ENCODE measurements at places on chromosomes 13 and 19.

DNA sequence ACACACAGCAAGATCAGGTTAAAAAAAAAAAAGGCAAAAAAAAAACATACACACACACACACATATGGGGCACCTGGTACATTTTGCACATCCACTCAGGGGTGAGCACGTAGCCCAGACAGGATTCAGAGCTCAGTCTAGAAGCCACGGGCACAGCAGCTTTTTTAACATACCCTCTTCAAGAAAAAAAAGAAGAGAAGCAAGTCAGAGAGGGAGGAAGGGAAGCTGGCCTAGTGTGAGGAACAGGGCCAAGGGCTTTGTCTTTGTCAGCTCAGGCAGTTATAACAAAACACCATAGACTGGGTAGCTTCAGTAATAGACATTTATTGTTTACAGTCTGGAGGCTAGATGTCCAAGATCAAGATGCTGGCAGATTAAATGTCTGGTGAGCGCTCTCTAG lies 2.3 kb upstream of the TPM4 start:
- DNase-seq: no peak

- no peak for DNase-seq
Observed at GRCh38 chr13:111411919-111412650, 91.6 kb downstream of the TEX29 start.

DNA sequence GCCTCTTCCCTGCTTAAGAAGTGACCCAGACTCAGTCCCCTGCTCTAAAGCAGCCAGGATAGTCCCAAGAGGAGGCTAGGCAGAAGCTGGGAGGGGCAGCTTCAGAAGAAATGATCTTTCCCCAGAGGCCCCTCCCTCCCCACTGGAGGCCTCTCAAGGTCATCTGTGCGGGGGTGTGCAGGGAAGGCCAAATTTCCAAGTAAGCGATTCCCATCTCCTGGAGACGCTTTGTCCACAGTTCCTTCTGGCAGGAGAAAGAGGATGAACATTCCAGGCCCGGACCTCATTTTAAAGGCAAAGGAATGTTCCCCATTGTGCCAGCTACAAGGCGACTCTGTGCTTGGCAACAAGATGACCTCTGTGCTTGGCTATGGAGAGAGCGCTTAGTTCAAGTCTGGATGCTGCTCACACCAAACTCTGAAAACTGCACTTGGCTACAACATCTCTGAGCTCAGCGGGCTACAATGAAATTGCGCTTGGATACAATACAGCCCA lies 23.5 kb downstream of the COL5A3 start:
- DNase-seq: peak; percentile 95

DNA sequence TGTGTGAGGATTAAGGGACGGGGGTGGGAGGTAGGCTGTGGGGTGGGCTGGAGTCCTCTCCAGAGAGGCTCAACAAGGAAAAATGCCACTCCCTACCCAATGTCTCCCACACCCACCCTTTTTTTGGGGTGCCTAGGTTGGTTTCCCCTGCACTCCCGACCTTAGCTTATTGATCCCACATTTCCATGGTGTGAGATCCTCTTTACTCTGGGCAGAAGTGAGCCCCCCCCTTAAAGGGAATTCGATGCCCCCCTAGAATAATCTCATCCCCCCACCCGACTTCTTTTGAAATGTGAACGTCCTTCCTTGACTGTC lies 5.5 kb downstream of the FOSB start:
- DNase-seq: no peak

- no peak for DNase-seq
Observed at GRCh38 chr13:49410477-49410876, 33.4 kb downstream of the CAB39L start.

GRCh38 chr13:90956031-90956430 lies 391.5 kb upstream of the MIR17HG start:
- no peak for DNase-seq

- DNase-seq: no peak
Observed at GRCh38 chr13:80977168-80977567, 636.2 kb upstream of the SPRY2 start.

DNA sequence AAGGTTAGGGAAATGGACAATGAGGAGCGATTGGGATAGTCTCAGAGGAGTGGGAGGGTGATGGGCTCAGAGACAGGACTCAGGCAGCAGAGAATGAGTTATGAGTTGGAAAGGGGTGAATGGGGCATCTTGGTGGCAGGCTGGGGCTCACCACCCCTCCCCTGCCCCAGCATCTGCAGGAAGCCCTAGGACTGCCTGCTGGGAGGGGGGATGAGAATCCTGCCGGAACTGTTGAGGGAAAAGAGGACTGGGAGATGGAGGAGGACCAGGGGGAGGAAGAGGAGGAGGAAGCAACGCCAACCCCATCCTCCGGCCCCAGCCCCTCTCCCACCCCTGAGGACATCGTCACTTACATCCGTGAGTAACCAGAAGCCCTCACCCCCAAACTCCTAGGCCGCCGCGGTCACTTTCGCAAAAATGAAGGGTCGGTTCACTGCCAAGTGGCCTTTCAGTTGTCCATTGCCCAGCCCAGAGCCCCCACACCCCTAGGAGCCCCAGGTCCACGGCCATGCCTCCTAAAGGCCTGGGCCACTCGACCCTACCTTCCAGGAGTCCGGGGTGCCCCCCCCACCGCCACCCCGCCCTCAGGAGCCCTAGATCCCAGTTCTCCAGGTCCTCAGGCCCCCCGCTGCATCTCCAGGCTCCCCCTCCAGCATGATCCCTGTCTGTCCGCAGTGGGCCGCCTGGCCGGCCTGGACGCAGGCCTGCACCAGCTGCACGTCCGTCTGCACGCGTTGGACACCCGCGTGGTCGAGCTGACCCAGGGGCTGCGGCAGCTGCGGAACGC lies 764 bp downstream of the CLEC11A start:
- no peak for DNase-seq

DNA sequence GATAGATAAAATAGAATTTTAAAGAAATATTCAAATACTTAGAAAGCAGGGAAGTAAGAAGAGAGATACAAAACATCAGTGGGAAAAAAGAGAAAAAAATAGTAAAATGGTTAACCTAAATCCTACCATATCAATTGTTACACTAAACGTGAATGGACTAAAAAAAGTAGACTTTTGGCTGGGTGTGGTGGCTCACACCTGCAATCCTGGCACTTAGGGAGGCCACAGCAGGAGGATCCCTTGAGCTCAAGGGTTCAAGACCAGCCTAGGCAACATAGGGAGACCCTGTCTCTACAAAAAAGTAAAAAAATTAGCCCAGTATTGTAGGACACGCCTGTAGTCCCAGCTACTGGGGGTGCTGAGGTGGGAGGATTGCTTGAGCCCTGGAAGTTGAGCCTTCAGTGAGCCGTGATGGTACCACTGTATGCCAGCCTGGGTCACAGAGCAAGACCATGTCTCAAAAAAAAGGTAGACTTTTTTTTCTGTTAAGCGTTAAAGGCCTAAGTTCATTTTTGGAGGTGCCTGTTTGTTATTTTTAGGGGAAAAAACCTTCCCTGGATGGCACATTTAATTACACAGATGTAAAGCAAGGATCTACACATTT lies 29.6 kb downstream of the KLF5 start:
- DNase-seq: no peak

DNA sequence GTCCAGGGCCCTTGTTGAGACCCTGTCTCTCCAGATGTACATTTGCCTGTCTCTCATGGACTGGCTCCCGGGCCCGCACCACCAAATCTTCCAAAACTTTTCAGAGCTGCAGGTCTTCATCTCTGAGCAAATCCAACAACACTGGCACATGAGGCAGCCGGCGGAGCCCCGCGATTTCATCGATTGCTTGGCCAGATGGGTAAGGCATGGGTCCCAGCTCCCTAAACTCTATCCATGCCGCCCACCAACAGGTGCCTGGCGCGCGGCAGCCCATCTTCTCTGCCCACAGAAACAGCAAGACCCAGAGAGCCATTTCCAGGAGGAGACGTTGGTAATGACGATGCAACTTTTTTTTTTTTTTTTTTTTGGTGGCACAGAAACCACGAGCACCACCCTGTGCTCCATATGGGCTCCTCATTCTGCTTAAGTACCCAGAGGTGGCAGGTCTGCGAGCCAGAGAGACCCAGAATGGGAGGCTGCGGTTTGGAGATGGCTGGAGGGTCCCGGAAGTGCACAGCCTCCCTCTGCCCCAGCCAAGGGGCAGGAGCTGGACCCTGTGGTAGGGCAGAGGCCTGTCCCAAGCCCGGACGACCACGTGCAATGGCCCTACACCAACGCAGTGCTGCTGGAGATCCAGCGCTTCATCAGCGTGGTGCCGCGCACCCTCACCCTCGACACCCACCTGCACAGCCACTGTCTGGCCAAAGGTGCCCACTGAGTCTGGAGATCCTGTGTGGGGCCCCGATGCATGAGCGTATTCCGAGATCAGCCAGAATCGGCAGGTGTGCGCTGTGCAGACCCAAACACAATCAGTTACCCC lies 22.6 kb downstream of the CYP2F1 start:
- no peak for DNase-seq

GRCh38 chr19:41025871-41026270 lies 34.8 kb downstream of the CYP2B6 start:
- no peak for DNase-seq

- DNase-seq: peak; percentile 91
Observed at GRCh38 chr19:56477429-56478338, 539 bp upstream of the ZNF667 start.

DNA sequence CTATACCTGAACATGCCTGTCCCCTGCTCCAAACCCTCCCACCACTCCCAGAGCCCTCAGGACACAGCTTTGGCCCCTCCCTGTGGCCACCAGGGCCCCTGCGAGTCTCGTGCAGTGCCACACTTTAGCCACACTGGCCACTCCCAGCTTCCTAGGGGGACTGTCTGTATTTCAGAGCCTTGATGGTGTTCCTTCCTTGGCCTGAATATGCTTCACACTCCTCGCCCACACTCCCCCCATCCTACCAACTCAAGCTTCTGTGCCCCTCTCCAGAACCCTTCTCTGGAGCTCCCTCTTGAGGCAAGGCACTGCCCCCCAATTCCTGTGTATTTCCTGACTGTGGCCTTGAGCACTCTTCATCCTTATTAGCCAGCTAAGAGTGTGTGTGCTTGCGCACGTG lies 80.2 kb downstream of the DPF1 start:
- DNase-seq: no peak

DNA sequence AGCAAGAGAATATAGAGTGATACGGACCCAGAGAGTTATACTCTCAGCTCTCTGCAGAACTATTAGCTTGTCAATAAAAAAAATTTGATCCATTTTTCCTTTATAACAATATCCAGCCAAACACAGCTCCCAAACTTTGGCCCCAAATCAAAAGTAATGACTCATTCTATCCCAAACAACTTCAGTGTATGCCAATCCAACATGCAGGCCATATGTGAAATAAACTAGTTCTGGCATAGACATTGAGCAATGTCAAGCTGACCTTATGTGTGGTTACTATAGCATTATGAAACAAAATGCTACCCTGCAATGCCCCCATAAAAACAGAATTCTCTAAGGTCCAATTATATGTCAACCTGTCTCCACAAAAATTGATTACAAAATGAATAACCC lies 209.5 kb downstream of the DNAJC15 start:
- DNase-seq: peak; percentile 91

GRCh38 chr19:20254121-20254520 lies 87.1 kb downstream of the ZNF486 start:
- no peak for DNase-seq

DNA sequence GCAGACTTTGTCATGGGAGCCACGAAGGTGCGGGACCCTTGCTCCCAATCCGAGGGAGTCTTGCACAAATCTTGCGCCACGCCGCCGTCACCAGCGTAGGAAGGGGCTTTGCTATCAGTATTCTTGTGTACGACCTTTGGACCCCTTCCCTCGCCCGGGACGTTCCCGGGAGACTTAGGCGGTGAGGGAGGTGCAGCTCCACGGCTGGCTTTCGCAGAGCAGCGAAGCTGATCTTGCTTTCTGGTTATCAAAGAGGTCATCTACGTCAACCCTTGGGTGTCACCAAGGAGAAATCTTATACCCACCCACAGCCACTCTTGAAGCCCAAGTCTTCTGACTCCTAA lies 583 bp downstream of the TECR start:
- DNase-seq: no peak

GRCh38 chr13:35593651-35594050 lies 117.2 kb upstream of the MAB21L1 start:
- DNase-seq: no peak

GRCh38 chr19:34382471-34382870 lies 17.5 kb downstream of the GPI start:
- DNase-seq: no peak

DNA sequence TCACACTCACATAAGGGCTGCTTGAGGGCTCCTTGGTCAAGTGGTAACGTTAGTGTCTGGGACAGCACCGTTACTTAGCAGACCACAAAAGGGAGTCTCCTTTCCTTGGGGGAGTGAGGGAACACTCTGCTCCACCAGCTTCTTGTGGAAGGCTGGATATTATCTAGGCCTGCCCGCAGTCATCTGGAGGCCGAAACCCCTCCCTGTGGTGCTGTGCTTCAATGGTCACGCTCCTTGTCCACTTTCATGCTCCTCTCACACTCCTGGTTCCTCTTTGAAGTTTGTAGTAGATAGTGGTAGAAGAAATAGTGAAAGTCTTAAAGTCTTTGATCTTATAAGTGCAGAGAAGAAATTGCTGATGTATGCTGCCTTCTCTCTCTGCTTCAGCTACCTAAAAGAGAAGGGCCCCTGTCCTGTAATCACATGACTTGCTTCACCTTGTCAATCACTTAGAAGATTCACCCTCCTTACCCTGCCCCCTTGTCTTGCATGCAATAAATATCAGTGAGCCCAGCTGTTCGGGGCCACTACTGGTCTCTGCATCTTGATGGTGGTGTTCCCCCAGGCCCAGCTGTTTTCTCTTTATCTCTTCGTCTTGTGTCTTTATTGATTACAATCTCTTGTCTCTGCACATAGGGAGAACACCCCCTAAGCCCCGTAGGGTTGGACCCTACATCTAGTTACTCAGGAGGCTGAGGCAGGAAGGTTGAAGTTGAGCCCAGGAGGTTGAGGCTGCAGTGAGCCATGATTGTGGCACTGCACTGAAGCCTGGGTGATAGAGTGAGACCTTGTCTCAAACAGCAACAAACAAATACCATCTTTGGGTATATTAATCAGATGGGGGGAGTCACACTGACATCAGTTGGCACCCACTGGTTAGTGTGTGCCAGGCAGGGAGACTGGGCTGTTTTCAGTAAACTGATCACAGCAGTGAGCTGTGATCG lies 11.6 kb upstream of the MZF1 start:
- DNase-seq: no peak

- peak; percentile 57 for DNase-seq
Observed at GRCh38 chr19:19406878-19407632, 1.6 kb downstream of the GATAD2A start.

GRCh38 chr13:113972451-113973217 lies 1.2 kb downstream of the C13orf46 start:
- DNase-seq: no peak

DNA sequence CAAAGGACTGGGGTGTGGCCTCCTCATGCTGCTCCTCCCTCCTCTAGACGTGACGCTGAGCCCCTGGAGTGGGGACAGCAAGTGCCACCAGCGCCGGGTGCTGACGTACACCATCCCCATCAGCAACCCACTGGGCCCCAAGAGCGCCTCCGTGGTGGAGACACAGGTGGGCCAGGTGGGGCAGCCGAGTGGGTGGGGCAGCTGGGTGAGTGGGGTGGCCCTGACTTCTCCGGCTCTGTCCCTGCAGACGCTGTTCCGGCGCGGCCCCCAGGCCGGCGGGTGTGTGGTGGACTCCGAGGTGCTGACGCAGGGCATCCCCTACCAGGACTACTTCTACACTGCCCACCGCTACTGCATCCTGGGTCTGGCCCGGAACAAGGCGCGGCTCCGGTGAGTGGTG lies 11.1 kb upstream of the SCN1B start:
- no peak for DNase-seq

GRCh38 chr13:50420718-50421472 lies 405.7 kb downstream of the KCNRG start:
- DNase-seq: peak; percentile 35

GRCh38 chr19:35069696-35070095 lies 28.2 kb downstream of the HPN start:
- peak; percentile 4 for DNase-seq

- no peak for DNase-seq
Observed at GRCh38 chr19:15476325-15476724, 3.0 kb downstream of the PGLYRP2 start.

Data from AG10803 (cell line).